ENCODE measurements at places on chromosomes 11 and 22.

- DNase-seq: no peak
Observed at GRCh38 chr11:114384487-114384886, 15.8 kb downstream of the C11orf71 start.

- no peak for DNase-seq
Observed at GRCh38 chr11:123454796-123455195, 24.7 kb downstream of the GRAMD1B start.

- no peak for DNase-seq
Observed at GRCh38 chr11:25515576-25515975, 816.4 kb upstream of the ANO3 start.

GRCh38 chr11:128501632-128502549, 85.5 kb downstream of the ETS1 start:
- peak; percentile 91 for DNase-seq

- no peak for DNase-seq
Observed at GRCh38 chr11:85712953-85713352, 27.0 kb upstream of the CCDC89 start.

GRCh38 chr22:47807506-47807905, 1045.1 kb downstream of the TBC1D22A start:
- no peak for DNase-seq

GRCh38 chr11:63567044-63567840, 4.1 kb upstream of the PLAAT2 start:
- peak; percentile 90 for DNase-seq

DNA sequence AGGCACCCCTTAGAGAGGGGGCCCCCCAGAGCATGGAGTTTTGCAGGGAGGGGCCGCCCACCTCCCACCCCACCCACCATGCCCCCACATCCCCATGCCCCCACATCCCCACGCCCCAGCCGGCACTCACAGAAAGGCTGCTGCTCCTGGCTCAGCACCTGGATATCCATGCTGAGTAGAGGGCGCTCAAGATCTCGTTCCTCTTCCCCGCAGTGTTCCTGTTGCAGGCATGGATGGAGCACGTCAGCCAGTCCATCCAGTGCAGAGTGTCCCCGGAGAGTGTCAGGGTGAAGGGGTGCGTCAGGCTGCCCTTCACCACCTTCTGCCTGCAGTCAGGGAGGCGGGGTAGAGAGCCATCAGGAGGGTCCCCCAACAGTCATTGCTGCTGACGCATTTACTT, 156.2 kb downstream of the CRYBB2 start:
- DNase-seq: no peak

GRCh38 chr22:46578824-46579561, 41.2 kb upstream of the GRAMD4 start:
- peak; percentile 17 for DNase-seq

GRCh38 chr11:69378303-69379141, 84.6 kb downstream of the MYEOV start:
- no peak for DNase-seq

GRCh38 chr11:46896719-46897406, 21.5 kb downstream of the LRP4 start:
- DNase-seq: peak; percentile 49

- no peak for DNase-seq
Observed at GRCh38 chr22:49016909-49017481, 810.7 kb downstream of the BRD1 start.

- DNase-seq: no peak
Observed at GRCh38 chr11:84608837-84609196, 1018.3 kb downstream of the DLG2 start.

DNA sequence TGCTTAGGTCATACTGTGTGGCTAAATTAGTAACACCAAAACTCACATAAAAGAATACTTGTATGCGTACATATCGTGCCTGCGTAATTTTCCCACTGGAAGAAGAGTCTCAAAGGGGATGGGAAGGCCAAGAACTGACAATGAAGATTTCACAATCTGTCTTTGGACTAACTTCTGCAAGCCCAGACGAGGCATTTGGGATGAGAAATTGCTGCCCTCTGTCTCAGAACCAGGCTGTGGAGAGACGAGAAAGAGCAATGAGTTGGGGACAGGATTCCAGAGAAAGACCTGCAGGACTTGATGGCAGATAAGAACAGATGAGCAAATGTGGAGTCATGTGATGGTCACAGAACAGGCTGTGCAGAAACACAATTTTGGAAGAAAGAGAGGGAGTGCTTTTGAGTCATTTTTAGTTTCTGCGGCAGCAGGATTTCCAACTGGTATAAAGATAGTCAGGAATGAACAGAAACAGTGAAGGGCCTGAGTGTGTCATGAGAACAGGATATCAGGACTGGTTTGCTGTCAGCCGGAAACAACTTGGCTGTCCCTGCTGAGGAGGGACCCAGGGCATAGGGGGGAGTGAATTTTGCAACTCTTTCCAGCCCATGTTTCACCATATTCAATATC, 82.7 kb upstream of the CTSC start:
- peak; percentile 76 for DNase-seq

DNA sequence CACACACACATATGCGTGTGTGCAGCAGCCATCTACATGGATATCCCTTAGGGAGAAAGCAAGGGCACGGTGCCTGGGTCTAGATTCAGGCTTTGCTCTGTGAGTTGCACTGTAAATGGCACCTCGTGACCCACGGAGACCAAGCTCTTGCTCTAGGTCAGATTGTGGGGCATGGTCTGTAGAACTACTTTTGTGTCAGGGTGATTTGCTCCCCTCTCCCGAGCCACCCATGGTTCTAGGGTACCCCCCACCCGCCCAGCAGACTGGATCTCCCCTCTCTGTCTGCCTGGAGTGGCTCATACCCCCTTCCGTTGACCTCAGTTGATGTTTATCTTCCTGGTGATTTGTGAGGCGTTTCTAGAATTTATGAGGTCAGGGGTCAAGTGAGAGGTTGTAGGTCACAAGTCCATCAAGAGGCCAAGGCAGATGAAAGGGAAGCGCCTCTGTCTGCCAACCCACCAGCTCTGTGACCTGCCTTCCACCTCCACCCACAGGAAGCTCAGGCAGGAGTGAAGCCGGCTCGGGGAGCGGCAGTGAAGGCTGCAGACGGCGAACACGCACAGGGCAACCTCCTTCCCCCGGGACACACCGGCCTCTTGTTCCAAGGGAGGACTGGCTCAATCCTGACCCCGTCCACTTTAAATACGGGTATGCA, 76.2 kb upstream of the TTLL12 start:
- no peak for DNase-seq

DNA sequence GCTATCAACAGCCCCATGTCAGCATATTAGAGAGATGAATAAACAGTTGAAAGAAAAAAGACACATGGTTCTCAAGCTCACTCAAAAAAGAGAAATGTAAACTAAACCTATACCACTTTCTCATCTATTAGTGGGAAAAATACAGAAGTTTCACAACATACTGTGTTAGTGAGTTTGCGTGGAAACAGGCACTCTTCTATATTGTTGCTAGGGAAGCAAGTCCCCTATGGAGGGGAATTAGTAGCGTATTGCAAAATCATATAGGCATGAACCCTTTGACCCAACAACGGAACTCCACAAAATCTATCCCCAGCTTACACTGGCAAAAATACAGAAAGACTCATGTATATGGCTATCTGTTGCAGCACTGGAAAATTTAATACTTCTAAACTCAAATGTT, 14.2 kb upstream of the RFPL2 start:
- no peak for DNase-seq

DNA sequence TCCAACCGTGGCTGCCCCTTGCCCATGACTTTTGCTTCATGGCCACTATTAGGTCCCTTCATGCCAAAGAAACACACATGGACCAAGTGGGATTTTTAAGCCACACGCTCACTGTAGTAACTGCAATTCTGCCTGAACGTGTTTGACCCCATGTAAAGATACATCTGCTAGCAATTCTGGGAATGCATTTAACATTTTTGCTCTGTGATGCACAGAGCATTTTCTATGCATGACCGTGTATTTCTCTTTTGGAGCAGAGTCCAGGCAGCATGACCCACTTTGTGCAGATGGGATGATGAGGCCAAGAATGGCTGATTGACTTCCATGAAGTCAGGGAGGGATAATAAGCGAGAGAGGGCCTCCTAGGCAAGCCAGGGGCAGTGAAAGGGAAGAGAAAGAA, 108.5 kb downstream of the TP53I11 start:
- DNase-seq: peak; percentile 98

GRCh38 chr22:28246397-28246796, 327.3 kb upstream of the PITPNB start:
- DNase-seq: peak; percentile 94

DNA sequence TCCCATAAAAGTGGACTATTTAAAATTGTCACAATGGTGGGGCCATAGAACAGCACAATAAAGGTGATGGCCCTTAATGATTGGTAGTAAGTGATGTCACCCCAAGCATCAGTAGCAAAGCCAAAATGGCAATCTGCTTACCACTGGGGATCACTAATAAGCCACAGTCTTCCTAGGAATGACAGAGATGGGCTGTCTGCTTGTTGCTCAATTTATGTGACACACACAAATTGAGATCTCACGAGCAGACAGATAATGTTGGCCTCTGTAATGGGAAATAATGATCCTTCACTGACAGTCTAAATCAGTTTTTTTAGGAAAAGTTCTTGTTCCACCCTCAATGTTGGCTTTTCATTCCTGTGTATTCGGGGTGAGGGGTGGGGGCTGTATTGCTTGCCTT, 515.1 kb downstream of the BRD1 start:
- no peak for DNase-seq

DNA sequence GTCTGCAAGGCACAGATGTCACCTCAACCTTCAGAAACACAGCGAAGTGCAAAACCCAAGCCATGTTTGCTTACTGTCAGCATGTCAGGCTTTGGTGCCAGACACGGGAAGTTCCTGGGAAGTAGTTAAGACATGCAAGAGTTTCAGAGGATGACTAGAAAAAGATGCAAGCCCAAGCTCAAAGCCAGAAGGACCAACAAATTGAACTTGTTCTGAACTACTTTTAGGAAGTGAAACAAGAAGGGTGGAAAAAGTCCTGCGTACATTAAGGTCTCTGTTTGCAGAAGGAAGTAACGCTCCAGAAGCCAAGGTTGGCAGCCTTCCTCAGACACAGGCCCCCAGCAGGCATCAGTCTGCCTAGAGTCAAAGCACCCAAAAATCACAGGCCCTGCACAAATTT, 2.6 kb downstream of the AP1B1 start:
- no peak for DNase-seq
